ENCODE measurements at places on chromosomes 6 and 20.

GRCh38 chr6:36333171-36333895 lies 3.4 kb downstream of the BNIP5 start:
- DNase-seq: no peak

DNA sequence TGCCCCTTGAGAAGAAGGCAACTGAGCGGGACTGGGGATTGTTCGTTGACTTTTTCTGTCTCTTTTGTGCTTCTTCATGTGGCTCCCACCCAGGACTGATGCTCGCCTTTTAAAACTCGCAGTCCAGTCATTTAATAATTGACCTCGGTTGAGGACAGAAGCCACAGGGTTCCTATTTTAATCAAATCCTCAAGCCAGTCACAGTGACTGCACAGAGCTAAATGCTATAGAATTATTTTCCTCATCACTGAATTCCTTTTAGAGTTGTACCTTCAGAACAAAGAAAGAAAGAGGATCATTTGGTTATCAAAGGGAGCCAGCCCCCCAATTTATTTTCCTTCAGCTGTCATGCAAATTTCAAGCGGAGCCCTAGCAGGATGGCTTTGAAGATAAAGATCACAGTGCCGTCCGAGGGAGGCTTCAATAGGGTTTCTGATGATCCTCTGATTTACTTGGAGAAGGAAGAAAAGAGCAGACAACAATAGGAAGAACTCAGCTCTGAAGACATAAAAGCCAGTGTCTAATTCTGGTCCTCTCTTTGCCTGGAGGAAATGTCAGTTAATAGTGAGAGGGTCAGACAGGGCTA lies 186.6 kb downstream of the DOK5 start:
- DNase-seq: no peak

GRCh38 chr6:99019381-99019780 lies 71.6 kb upstream of the FBXL4 start:
- DNase-seq: no peak

DNA sequence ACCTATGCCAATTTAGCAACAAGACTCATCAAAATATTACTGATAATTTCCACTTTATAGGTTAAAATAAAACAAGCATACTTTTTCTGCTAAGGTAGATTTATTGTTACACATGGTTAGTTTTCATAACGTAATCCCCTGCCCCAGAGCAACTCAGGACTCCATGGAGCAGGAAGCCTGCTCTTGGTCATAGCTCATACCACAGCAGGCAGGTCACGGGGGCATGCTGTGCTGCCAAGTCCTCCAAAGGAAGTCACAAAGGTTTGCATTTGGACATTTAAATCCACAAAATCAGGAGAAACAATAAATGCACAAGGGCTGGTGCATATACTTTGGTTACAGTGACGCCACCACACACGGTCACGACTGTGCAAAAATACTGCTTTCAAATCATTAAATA lies 12.5 kb downstream of the GZF1 start:
- DNase-seq: no peak

- no peak for DNase-seq
These were observed 10.8 kb downstream of the UFL1 start for GRCh38 chr6:96532399-96532798.

DNA sequence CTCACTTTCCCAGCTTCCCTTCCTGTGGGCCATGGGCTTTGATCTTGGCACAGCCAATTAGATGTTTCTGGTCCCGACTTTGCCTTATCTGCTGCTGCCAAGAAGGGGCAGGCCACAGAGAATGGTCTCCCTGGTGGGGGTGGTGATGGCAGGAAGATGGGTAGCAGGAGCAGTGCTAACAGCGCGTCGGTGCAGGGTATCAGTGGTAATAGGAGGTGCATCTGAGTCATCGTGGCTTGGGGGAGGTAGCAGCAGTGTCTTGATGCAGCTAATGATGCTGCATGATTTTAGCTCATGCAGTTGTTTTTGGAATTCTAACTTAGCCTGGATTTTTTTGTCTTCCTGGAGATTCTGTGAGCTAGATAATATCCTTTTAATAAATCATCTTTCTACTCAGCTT lies 18.9 kb upstream of the MAS1 start:
- DNase-seq: peak; percentile 4

GRCh38 chr6:7138921-7139358 lies 31.2 kb downstream of the RREB1 start:
- no peak for DNase-seq

DNA sequence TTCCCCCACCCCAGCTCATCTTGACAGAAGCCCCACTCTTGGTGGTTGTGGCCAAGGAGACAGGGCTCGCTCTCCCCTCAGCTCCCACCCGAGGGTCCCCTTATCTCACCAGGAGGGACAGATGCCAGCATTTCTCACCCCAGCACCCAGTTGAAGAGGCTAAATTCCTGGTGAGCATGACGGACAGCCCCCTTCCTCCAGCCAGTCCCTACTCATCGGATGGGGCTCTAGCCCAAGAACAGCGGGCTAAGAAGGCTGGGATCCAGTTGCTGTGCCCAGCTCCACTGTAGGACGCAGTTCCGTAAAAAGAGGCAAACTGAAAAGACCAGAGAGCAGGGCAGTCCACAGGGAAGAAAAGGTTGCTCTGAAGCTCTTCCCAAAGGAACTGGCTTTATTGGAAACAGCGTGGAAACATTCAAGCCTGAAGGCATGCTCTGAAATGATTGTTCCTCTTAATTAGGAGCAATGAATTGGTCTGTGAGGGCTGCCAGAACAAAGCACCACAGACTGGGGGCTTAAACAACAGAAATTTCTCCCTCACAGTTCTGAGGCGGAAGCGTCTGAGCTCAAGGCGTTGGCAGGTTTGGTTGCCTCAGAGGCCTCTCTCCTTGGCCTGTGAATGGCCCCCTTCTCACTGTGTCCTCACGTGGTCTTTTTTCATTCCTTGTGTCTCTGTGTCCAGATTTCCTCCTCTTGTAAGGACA lies 17.9 kb upstream of the KIF25 start:
- no peak for DNase-seq

DNA sequence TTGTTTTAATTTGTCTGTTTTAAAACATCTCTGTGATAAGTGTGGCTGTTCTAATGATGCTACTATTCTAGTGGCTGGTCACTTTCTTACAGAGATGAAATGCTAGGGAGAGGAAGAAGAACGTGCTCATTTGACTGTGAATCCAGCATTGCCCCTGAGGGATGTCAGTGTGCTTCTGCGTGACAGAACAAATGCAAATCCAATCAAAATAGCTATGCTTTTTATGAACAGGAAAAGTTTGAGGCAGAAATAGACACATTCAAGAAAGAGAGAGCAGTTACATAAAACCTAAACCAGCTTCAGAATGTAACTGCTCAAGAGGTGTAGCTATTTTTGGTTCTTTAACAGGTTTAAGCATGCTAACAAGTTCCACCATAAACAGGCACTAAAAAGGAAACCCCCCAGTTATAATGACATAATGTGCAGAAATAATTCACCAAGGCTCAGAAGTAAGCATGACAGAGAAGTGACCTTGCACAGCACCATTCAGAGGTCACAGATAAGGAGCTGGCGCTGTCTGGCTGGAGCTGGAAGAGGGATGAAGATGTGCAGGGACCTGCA lies 385.3 kb downstream of the EPM2A start:
- DNase-seq: no peak

DNA sequence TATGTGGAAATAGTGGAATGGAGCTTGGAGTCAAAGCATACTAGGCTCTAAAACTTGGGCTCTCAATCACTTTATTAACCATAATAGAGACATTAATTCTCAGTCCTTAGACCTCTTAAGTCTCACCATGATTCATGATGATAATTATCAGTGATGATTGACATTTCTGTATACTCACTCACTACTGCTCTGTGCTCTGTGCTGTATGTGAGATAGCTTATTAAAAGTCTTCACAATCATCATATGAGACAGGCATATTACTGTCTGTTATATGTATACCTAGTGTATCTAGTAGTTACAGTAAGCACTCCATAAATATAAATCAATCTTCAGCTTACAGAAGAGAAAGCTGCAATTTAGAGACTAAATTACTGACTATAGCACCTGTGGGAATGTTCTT lies 236.0 kb upstream of the JAG1 start:
- no peak for DNase-seq

DNA sequence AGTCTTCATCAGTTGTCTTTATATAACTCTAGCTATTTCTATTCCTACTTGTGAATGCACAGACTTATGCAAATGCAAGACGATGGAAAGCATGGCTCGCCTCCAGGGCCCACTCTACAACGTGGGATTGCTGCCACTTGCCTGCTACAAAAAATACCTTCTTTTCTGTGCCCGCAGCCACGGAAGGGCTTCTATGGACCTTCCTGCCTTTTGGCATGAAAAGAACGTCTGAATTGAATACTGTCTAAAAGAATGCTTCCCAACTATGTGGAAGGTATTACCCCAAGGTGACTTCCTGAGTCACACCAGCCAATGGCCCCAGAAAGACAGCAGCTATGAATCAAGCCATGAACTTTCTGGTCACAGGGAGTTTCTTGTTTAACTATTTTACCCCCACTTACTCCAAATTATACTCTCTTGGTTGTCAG lies 261.2 kb downstream of the HIVEP2 start:
- DNase-seq: no peak

- DNase-seq: no peak
These were observed 3.8 kb downstream of the SLC44A4 start for GRCh38 chr6:31874836-31875572.

- no peak for DNase-seq
These were observed 195.3 kb upstream of the KCNK16 start for GRCh38 chr6:39517756-39518155.

GRCh38 chr20:16292226-16292880 lies 280.9 kb downstream of the KIF16B start:
- no peak for DNase-seq

GRCh38 chr6:112927641-112928320 lies 580.7 kb downstream of the RFPL4B start:
- DNase-seq: no peak

DNA sequence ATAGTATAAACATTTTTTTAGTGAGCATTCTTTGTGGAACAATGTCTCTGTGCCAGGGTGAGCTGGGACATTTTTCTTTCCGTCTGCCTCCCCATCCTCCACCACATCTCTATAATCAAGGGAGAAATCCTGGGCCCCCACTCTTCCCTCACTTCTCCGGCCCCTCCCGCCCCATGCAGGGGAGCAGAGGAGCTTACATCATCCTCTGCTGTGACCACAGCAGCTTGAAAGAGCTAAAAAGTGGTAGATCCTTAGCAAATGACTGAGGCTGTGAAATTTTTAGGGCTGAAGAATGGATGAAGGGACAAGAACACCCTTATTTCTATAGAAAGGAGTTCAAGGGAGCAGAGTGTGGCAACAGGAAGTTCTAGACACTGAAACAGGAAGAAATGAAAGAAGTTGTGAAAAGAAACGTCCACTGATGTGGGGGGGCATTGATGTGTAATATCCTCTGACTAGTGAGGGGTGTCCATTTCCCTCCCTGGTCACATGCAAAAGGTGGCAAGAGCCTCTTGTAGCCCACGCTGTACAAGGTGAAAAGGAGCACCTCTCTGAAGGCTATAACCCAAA lies 380.3 kb upstream of the JARID2 start:
- no peak for DNase-seq

GRCh38 chr6:109059571-109060021 lies 35.0 kb downstream of the SESN1 start:
- DNase-seq: peak; percentile 43

GRCh38 chr6:105616521-105616920 lies 213.6 kb upstream of the PREP start:
- DNase-seq: no peak

DNA sequence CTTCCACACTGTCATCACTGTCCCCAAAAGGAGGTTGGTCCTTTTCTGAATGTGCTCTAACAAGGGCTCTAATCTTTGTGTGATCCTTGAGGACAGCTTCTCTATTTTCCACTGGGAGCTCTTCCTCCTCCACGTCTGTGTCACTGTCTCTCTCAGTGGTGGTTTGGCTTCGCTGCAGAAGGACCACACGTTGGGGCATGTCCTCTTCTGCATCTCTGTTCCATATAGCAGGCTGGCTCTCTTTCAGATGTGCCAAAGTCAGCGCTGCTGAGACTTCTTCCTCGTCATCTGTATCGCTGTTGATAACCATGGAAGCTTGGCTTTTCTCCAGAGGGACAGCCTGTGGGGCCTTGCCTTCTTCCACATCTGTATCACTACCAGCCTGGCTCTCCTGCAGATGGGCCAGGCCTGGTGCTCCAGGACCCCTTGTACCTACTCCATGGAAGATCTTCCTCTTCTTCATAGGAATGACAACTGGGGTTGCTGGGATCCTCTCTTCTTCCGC lies 4.6 kb downstream of the MDC1 start:
- no peak for DNase-seq

DNA sequence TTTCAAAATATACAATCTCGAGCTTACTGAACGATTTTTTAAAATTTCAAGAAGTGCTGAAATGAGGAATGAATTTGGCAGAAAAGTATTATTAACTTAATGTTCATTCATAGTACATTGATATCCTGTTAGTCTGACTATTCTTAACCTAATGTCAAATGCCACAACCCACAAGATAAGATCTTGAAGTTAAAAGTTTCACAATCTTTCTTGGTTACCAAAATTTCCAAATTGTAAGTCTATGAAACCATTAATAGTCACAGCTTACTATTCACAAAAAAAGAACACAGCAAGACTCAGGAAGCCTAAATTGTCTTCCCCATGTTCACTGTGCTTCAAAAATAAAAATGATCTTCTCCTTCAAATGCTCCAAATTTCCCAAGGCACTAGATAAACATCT lies 71.3 kb downstream of the HACE1 start:
- DNase-seq: peak; percentile 42

DNA sequence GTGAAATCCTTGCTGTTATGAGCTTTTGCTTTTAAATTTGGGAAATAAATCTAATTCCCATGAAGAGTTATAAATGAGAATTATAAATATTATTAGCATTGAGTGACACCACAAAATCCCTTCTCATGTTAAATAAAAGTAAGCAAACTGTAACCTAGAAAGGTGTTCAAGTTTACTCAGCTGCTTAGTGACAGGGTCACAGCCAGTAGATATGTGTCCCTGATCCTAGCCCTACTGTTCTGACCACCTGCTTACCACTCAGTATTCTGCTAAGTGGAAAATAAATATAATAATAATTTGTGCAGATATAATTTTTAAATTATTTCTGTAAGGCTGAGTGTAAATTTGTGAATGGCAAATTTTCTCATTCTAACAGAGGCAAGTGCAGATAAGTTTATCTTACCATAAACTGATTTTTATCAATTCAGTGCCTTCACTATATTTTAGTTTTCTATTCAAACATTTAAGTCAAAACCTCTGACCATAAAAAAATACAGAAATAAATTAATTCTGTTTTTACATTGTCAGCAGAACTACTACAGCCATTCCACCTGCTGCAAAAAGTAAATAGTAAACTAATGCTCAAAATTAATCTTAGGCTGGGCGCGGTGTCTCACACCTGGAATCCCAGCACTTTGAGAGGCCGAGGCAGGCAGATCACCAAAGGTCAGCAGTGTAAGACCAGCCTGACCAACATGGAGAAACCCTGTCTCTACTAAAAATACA lies 118.2 kb downstream of the TENT5A start:
- no peak for DNase-seq

GRCh38 chr20:36167902-36168503 lies 13.5 kb downstream of the EPB41L1 start:
- no peak for DNase-seq

GRCh38 chr6:107488174-107488874 lies 1.6 kb upstream of the SOBP start:
- DNase-seq: no peak
